ENCODE measurements at places on chromosomes 5 and 9.
A peak's percentile ranks its signal among the peaks of the same experiment; 100 is the strongest.

DNA sequence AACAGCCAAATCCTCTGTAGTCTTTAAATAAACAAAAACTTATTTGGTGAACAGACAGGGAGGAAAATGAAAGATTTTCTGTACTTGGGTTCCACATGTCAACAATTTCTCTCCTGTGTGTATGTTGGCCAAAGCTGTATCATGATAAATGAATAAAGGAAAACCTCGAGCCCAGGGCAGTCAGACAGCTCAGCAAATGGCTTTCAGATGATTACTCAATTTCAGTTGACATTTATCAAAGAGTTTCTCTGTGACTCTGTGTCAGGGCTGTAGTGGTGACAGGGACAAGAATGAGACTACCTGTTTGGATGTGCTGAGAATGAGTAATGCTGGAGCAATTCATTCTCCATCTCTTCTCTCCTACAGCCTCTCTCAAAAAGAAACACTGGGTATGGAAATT lies 45.7 kb upstream of the PTGS1 start:
- peak; percentile 13 for DNase-seq

DNA sequence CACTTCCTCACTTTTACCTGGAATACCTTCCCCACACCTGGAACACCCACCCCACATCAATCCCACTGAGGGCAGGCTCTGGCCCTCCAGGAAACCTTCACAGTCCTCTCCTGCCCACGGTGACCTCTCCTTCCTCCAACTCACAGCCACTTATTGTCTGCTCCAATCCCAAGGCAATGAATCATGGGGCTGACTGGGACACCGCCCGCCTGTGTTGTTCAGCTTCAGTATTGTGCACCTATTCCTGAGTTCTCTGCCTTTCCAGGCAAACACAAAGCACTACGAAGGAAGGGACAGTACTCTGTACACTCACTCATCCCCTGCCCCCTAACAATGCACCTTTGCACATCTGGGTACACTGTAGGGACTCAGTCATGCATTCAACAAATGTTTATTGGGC lies 7.3 kb downstream of the PCDH1 start:
- DNase-seq = no peak

- DNase-seq = no peak
Observed at GRCh38 chr5:118551031-118551430, 437.3 kb downstream of the DTWD2 start.

GRCh38 chr5:149667084-149667828 lies 62.9 kb upstream of the PPARGC1B start:
- DNase-seq = peak; percentile 44

- DNase-seq = no peak
Observed at GRCh38 chr9:111700776-111701175, 39.4 kb downstream of the GNG10 start.

- no peak for DNase-seq
Observed at GRCh38 chr9:14315875-14316601, 2.1 kb upstream of the NFIB start.

DNA sequence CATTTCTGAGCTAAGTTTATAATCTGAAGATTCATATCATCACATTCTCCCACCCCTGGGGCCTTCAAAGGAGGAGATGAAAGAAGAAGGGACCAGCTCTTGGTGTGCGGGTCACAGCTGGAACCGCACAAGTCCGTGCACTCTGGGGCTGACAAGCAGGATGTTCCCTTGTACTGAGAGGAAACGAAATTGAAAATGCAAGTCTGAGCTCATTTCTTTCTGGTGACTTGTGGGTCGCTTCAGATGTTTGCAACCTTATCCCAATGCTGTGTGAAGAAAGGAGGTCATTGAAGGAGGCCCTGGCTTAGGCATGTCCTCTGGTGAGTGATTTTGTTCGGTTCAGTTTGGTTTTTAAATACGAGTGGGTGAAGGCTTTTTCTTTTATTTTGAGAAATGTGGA lies 59.6 kb downstream of the C9orf152 start:
- peak; percentile 80 for DNase-seq

DNA sequence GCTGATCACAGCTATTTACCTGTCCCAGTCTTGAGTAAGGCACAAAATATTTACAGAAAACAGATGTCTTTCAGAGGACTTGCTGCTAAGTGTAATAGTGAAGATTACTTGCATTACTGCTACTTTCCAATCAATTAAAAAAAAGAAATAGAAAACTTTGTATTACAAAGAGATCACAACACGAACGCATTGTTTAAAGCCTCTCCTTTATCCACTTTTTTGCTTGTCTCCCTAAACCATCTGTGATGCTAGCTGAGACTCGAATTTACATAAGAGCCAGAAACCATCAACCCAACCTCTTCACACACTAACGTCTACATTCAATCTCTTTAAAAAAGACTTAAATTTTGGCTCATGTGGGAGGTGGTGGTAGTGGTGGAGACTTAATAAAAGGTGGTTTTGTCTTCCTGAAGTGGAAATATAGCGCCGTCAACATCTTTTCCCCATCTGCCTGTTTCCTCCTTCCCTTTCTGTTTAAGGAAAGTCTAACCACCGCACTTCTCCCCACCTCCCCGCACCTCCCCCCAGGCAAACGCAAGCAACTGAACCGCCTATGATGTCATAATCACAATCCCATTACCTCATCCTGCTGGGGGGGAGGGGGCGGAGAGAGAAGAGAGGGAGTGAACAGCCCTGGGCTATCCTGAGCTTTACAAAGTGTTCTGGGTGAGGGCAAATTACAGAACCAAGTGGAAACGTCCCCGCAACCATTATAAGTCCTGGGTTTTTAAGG lies 948 bp upstream of the FAM53C start:
- no peak for DNase-seq

GRCh38 chr5:79237740-79238560 lies 2.0 kb downstream of the JMY start:
- no peak for DNase-seq

DNA sequence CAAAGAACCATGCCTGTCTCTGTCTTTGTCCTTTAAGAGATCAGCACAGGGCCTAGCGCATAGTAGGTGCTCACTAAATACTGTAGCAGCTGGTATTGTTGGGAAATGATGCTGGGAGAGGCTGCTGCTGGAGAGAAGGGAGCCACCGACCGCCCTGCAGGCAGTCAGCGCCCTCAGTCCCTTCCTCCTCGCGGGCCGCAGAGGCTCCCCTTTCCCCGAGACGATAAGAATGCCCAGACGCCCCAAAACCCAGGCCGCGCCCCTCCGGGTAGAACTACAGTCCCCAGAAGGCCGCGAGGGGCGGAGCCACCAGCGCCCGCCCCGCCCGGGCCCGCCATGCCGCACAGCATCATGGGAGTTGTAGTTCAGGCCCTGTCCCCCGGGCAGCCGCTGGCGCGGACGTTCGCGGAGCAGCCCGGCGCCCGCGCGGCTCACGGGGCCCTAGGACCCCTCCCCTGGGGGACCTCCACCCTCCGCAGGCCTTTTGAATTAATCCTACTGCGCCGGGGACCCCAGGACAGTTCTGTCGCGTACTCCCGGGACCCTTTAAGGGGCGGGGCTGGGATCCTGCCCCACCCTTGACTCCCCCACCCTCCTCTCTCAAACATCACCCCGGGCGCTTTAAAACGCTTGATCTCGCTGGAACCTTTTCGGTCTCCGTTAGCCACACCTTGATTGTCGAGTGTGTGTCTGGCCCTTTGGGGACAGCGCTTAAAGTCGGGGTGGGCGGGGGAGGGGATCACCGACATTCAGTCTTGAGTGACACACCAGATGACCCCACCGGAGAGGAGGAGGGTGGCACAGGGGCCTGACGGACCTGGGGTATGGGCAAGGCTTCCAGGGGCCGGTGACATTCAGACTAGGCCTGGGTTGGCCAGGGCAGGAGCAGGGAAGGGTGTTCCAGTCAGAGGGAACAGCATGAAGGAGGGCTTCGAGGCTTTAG lies 24.8 kb upstream of the IER5L start:
- peak; percentile 95 for DNase-seq

- no peak for DNase-seq
Observed at GRCh38 chr9:69452110-69452782, 127.2 kb downstream of the ENTREP1 start.
